ENCODE measurements at places on chromosomes 16 and 17.

DNA sequence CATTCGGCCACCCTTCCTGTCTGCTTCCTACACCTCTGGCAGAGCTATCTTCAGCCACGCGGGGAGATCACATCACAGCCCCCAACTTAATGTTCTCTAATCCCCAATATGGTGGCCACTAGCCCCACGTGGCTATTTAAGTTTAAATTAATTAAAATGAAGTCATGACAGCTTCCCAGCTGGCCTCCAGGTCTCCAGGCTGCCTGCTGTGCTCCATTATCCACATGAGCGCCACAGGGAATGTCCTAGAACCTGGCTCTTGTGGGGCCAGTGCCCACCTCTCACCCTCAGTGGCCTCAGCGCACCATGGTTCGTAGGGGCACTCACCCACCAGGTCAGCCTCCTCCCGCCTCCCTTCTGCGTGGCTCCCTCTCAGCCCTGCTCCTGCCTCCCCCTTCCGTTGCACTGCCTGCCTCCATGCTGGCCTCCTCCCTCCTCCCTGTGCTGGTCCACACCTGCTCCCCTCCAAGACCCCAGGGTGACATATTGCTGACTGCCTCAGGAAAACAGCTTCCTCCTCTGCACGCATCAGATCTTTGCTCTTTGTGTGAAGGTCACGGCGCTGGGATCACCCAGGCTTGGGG lies 47.7 kb downstream of the IRF8 start:
- no peak for DNase-seq

DNA sequence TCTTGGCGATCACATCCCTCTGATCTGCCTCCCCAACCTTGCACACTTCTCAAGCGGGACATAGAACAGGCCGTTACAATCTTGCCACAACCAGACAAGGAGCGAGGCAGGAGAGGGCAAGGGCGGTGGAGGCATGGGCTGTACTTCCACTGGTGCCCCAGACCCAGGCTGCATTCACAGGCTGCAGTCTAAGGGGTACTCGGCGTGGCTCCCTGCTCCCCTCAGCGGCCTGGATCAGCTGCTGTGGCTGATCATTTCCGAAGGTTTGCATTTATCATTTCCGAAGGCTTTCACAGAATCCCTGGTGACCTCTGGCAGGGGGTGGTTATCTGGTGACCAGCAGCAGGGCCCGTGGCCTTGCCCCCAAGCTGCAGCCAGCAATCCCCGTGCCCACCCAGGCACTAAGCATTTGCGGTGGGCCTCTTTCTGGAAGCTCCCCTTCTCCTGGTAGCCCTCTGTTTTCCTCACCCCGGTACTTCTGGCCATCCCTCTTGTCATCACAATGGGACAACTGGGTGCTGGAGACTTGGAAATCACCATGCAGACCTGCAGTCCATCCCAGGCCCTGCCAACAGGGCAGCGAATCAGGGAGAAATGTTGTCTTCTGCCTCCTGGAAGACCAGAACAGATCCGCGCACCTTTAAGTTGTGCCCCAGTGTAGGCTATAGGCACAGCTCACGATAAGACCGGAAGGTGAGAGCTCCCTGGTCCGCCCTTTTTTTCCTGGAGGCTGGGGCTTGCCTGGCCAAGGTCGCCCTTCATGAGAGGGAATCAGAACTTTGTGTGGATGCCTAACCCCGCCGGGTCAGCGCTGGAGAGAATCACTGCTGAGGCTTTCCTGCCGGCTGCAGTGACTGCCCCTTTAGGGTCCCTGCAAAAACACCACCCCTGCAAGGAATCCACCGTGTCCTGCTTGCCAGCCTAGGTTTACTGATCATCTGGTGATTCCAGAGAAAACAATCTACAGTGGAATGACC lies 1739.1 kb downstream of the TP53TG3F start:
- DNase-seq, result no peak

DNA sequence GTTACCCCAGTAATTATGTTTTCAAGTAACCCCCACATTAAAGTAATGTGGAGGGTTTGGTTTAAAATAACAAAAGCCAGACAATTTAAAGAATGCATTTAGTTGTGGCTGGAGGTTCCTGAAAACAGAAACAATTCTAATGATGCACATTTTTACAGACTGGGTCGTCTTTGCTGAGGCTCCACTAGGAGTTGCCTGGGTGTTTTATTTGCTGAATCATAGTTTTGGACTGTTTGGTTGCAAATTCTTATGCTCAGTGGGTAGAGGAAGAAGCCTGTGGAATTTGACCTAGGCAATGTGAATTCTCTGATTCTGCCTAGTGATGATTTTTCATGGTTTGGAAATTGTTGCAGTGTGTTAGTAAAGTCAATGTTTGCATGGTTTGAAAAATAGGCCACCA lies 16.3 kb downstream of the SHISA9 start:
- no peak for DNase-seq

DNA sequence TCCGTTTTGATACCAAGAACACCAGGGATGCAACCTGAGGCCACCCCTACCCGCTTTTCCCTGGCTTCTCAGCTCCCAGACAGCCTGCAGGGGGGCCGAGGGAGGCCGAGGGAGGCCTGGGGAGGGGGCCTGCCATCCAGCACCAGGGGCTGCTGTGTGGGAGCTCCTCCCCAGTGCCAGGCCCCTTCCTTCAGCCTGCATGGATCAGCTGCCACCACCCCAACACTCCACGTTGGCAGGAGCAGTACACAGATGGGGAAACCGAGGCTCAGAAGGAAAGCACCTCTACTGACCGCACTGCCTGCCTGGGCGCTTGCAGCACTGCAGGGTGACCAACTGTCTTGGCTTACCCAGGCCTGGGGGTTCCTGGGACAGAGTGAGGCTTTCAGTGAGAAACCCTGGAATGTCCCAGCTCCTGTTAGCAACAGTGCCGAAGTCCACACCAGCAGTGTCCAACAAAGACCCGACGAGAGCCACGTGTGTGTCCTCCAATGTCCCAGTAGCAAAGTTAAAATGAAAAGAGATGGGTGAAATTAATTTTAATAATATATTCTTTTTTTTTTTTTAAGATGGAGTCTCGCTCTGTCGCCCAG lies 5.3 kb upstream of the OSGIN1 start:
- no peak for DNase-seq

- no peak for DNase-seq
Observed at GRCh38 chr16:79612207-79612606, 11.7 kb upstream of the MAF start.
